ENCODE measurements at places on chromosomes 7 and 10. TPM values are rescaled to one million over a fixed set of nuclear protein-coding genes. Genes with fewer than 3 reads are reported as not detected.

GRCh38 chr7:40986351-40986873 is 716.5 kb downstream of the INHBA start:
- DNase-seq = no peak

- DNase-seq = no peak
These were observed 155.2 kb upstream of the BMPER start for GRCh38 chr7:33750177-33750576.

DNA sequence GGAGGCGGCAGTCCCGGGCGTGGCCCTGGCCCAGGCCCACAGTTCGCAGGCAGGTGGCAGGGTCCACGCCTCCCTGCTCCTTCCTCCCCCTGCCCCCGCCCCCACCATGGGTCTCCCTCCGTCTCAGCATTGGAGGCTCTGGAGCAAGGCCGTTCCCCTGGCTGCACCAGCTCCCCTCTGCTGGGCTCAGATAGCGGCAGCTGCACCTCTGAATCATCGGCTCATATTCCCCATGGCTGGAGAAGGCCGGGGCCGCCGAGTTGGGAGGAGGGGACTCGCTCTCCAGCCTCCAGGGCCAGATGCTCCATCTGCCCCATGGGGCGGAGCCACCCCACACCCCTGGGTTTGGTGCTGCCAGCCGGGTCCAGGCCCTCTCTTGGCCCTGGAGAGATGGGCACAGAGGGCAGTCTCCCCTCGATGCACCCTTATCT is 145.0 kb downstream of the ELFN1 start:
- no peak for DNase-seq

DNA sequence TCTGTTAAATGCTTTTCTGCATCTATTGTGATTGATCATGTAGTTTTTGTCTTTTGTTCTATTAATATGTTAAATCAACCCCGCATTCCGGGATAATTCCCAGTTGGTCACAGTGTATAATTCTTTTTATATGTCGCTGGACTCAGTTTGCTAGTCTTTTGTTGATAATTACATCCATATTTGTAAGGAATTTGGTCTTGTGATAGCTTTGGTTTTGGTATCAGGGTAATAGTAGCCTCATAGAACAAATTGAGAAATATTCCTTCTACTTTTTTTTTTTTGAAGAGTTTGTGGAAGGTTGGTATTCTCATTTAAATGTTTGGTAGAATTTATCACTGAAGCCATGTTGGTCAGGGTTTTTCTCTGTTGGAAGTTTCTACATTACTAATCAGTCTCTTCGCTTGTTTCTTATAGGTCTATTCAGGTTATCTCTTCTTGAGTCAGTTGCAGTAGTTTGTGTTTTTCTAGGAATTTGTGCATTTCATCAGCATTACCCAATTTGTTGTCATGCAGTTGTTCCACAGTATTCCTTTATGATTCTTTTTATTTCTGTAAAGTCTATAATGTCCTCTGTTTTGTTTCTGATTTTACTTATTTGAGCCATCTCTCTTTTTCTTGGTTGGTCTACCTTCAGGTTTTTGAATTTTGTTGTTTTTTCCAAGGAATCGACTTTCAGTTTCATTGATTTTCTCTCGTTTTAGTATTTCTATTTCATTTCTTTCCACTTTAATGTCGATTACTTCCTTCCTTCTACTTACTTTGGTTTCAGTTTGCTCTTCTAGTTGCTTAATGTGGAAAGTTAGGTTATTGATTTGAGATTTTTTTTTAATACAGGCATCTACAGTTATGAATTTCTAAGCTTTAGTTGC is 64.6 kb upstream of the GJD4 start:
- no peak for DNase-seq

DNA sequence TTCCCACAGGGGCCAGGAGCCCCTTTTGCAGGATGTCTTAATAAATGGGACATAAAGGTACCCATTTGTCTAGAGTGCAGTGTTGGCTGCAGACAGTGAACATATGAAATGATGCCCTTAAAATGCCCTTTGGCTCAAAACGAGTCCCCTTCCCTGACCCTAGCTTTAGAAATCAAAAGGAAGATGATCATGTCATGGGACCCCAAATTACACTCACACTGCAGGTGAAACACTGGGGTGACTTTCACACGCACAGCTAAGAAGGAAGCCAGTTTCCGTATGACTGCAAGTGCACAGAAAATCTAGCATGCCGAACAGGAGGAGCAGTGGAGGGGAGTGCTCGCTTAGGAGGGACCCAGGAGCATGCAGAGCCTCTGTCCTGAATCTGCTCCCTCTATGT is 154.5 kb upstream of the KLF14 start:
- no peak for DNase-seq

- DNase-seq = no peak
These were observed 215.8 kb downstream of the SKAP2 start for GRCh38 chr7:26648554-26648953.

DNA sequence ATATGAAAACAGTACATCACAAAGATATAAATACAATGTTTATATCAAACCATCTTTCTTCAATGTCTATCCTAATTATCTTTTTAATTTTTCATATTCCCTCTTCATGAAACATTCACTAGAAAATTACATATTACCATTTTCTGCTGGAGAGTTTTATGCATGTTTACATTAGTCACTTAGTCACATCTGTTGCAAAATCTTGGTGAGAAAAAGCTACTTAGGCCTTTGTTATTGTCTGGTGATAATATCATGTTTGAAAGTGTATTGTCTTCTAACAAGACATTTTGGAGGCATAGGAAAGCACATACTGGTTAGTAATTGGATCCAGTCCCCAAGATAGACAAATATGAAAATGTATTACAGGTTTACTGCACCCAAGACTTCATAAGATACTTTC is 163.6 kb downstream of the GNAI1 start:
- DNase-seq = no peak

DNA sequence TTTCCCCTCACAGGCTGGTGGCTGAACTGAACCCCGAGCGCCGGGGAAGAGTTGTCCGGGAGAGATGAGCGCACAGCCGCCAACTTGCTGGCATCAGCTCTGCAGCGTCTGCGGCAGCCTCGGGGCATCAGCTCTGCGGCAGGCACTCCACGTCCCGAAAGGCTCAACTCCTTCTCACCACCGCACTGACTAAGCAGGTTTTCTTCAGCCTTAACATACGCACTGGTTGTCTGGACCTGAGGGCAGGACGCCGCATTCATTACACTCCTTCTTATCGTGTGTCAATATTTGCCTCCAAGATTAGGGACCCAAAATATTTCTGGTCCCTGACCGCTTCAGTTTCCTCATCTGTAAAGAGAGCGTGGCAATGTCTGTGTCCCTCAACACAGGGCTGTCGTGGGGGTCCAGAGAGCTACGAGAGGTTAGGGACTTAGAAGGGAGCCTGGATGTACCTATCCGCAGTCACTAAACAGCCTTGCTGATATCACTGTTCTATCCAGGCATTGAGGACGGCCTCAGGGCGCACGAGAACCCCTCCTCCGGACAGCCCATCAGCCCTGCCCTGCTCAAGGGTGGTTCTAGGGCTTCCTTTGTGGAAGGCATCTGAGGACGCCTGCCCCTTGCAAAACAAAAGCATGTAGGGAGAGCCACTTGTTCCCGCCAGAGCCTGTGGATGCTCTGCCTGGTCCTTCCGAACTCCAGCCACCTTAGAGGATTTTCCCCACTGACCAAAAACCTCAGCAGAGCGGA is 42.8 kb upstream of the FIGNL1 start:
- no peak for DNase-seq

- DNase-seq = no peak
These were observed 11.5 kb downstream of the PMS2 start for GRCh38 chr7:5997210-5997808.

DNA sequence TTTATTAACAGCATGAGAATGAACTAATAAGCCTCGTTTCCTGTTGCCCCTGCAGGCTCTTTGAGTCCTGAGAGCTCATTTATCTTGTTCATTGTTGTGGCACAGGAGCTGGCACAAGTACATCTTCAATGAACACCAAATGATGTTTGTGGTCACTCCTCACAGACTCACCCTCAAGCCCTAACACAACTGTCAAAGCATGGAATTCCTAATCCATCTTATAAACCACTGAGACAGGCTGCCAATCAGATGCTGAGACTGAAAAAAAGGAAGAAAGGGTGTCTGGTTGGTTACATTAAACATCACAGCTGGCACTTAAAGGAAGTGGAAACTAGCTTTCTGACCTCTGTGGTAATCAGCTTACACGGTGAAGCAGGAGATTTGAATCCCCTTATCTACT is 7.7 kb upstream of the CCDC172 start:
- no peak for DNase-seq

DNA sequence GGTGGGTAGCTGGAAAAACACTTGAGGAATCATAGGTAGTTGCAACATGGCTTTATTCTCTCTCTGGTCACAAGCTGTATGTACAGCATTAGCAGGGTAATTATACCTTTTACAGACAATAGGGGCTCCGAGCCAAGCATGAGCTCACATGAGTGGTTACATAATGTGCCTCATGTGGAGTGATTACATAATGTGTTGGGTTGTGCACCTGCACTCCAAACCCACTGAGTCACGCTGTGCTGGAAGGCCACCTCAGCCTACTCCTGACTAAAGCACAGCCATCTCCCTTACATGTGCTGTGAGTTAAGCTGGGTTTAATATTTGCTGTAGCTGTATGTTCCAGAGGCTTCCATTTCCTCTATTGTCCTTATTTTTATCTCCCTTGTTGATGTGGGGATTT is 348.7 kb upstream of the SEMA3C start:
- DNase-seq = no peak

GRCh38 chr10:123479640-123480039 is 186.5 kb upstream of the GPR26 start:
- no peak for DNase-seq

- no peak for DNase-seq
These were observed 28.9 kb downstream of the CNNM1 start for GRCh38 chr10:99358101-99358500.

DNA sequence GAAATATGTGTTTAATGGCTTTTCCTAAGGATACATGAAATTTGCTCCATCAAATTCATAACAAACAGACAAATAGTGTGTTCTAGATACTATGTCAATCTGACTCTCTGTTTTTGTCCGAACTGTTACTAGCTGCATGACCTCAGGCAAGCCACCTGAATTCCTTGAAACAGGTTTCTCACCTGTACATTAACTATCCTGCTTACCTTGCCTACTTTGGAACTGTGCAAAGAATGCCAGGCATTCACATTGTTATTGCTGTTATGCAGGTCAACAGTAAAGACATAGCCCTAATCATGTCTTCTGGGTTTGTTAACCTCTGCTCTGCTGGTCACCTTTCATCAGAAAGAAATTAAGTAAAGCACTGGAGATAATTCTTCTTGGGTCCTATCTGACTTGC is 1283.9 kb upstream of the CELF2 start:
- no peak for DNase-seq

DNA sequence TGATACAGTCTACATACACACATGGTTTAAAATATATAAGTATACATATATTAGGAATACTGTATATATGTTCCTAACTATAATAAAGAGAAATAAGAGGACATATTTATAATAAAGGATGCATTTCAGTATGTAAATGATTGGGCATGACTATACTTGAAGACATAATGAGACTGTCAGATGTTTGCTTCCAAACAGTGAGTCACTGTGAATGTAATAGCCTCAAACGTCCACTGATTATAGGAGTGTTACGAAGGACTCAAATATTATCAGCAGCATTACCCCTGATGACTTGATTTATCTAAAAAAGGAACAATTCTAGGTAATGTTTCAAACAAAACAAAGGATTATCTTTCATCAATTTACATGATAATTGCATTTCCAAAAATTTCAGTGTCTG is 39.9 kb upstream of the NRBF2 start:
- DNase-seq = no peak

DNA sequence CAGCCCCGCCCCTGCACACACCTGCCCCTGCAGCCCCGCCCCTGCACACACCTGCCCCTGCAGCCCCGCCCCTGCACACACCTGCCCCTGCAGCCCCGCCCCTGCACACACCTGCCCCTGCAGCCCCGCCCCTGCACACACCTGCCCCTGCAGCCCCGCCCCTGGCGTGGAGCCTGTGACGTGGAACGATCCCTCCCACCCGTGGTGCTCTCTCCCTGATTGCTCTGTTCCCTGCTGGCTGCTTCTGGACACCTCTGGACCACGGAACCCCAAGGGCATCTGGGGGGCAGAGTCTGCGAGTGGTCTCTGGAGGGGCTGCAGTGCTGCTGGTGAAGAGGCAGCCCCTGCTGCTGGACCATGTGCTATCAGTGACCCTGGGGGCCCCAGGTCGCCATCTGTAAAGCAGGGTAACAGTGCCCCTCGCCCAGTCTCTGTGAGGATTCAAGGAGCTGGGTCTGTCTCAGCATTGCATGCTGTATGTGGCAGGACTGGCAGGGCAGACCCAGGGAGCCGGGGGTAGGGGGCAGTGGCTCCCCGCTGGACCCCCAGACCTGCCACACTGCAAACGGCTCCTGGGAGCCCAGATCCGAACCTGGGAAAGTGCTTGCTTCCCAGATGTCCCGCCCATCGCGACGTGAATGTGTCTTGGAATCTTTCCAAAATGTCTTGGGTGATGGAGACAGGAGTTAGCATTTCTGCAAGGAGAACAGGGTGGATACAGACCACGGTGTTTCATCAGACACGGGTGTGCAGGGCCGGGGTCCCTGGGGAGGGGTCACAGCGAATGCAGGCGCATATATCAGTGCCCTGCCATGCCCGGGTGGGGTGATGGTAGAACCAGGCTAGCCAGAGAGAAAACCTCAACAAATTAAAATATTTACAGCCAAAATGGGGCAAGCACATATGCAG is 27.9 kb upstream of the NKX6-2 start:
- no peak for DNase-seq

GRCh38 chr10:86946213-86947155 is 10.9 kb downstream of the MMRN2 start:
- peak; percentile 59 for DNase-seq

Gene SLC26A3
- total RNA-seq = not detected

Gene NPFFR1
- total RNA-seq = 0.47 TPM

Gene ALOX5
- total RNA-seq = 6.3 TPM

Gene GIMAP6
- total RNA-seq = 21.5 TPM

Gene CRCP
- total RNA-seq = 44.9 TPM

Gene ZFAND4
- total RNA-seq = 10.3 TPM

Gene ST7
- total RNA-seq = 48.1 TPM

Gene ACSM6
- total RNA-seq = not detected

Gene COL1A2
- total RNA-seq = 67.0 TPM

Gene HHEX
- total RNA-seq = 2.1 TPM

Gene AKAP9
- 28.5 TPM for total RNA-seq

Gene PRRT4
- total RNA-seq = 0.37 TPM

Gene CYP2C19
- not detected for total RNA-seq
